Activated T-helper 1 cell treated with anti-CD3 and anti-CD28 coated beads, Interleukin-12 subunit alpha, Interleukin-12 subunit beta, Interleukin-2, Interleukin-4 antibody, amounts not matched to agents 30 ng/mL and 10 ng/mL and 1 ng/mL, durations not matched to agents 14 hours and 24 hours and 36 hours (primary cell): ENCODE measurements at places on chromosomes 4 and X.
A peak's percentile ranks its signal among the peaks of the same experiment; 100 is the strongest.

- peaks cover 11% of the 10 kb centered on the region for H3K4me1 ChIP-seq
- peak overlapping the region; percentile 89 for H3K27ac ChIP-seq
- no peaks in the 10 kb centered on the region for H3K27me3 ChIP-seq
- no peak for DNase-seq
- H3K36me3 ChIP-seq, result peaks cover 4% of the 10 kb centered on the region
Measured at GRCh38 chrX:120468071-120468470, 1.0 kb downstream of the LAMP2 start.

GRCh38 chr4:109548655-109549054 is 11.4 kb upstream of the MCUB start:
- peaks cover 10% of the 10 kb centered on the region for H3K4me1 ChIP-seq
- no peak overlapping the region for H3K4me3 ChIP-seq
- no peak overlapping the region for H3K27ac ChIP-seq
- DNase-seq, result no peak
- no peaks in the 10 kb centered on the region for H3K27me3 ChIP-seq
- H3K36me3 ChIP-seq, result peaks cover 17% of the 10 kb centered on the region

DNA sequence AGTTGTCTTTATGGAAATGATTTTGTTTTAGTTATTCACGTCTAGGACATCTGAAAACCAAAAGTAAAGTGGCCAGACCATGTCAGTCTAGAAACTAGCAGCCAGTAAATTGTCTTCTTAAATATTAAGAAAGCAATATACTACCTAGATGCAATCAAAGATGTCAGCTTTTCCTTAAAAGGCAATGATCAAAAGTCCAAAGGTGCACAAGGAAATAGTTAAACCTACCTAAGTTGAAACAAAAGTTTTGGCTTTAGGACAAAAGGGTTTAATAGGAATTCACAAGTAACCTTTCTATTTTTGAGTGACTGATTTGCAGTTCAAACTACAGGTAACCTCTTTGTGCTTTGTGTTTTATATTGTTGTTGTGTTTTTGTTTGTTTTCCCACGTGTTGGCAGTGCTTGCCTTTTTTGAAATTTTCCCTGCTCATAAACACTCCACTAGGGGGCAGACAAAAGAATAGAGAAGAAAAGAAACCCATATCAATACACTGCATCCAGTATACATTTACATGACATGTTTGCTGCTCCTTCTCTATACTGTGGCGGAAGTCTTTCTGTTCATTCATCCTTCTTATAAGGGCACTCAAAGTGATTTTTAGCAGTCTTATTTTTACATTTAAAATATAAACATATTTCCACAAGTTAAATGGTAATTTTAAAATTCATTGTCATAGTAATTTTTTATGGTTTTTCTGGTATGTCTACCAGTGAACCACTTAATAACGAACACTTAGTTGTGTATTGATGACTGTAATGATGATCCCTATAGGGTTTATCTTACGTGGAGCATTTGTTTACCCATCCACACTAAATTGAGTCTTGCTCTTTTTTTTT is 62.7 kb downstream of the GAB1 start:
- no peaks in the 10 kb centered on the region for H3K36me3 ChIP-seq
- H3K4me3 ChIP-seq, result no peak overlapping the region
- H3K4me1 ChIP-seq, result peaks cover 11% of the 10 kb centered on the region
- H3K27me3 ChIP-seq, result peaks cover 17% of the 10 kb centered on the region

GRCh38 chr4:97627750-97628149 is 515.5 kb downstream of the STPG2 start:
- H3K4me3 ChIP-seq, result no peak overlapping the region
- no peak for DNase-seq
- H3K4me1 ChIP-seq, result no peaks in the 10 kb centered on the region
- H3K27ac ChIP-seq, result no peak overlapping the region
- H3K27me3 ChIP-seq, result no peaks in the 10 kb centered on the region
- no peaks in the 10 kb centered on the region for H3K36me3 ChIP-seq

DNA sequence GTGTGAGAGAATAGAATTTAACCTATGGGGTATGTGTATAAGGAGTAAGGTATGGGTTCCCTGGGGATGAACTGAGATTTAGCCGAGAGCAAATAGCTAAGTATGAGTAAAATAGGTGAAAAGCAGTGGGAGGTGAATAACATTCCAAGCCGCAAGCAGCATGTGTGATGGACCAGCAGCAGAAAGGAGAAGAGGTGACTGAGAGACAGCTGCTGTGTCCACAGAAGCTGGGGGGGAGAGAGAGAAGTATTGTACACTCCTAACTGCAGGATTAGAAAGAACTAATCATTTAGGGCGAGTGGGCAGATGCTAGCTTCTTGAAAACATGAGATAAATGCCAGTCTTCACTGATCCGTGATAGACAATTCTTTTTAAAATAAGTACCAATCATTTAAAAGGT is 296.0 kb downstream of the KLHL4 start:
- no peak overlapping the region for H3K27ac ChIP-seq
- H3K27me3 ChIP-seq, result no peaks in the 10 kb centered on the region
- H3K4me1 ChIP-seq, result no peaks in the 10 kb centered on the region
- H3K36me3 ChIP-seq, result no peaks in the 10 kb centered on the region
- no peak overlapping the region for H3K4me3 ChIP-seq
- no peak for DNase-seq

- no peak overlapping the region for H3K27ac ChIP-seq
- H3K27me3 ChIP-seq, result no peaks in the 10 kb centered on the region
- H3K36me3 ChIP-seq, result no peaks in the 10 kb centered on the region
- H3K4me3 ChIP-seq, result no peak overlapping the region
Measured at GRCh38 chr4:150609131-150609530, 27.2 kb downstream of the MAB21L2 start.

DNA sequence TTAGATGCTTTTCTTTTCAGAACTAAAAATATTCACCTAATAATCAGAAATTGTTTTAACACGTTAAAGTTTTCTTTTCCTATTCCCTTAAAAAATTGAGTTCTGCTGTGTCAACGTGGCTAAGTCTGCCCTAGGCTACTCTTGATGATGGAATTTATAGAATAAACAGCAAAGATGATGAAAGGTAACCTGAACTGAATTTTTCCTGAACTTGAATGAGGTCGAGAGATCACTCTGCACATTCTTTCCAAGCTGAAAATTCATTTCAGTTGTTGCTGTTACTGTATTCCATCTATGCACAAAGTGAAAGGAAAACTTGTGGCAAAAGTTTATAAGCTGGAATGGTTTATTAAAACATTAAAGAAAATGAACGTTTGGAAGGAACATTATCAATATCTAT is 245.9 kb upstream of the GIMD1 start:
- no peaks in the 10 kb centered on the region for H3K27me3 ChIP-seq
- H3K27ac ChIP-seq, result no peak overlapping the region
- H3K4me3 ChIP-seq, result no peak overlapping the region
- H3K36me3 ChIP-seq, result no peaks in the 10 kb centered on the region

- peaks cover 19% of the 10 kb centered on the region for H3K27me3 ChIP-seq
- H3K4me3 ChIP-seq, result peak overlapping the region; percentile 85
- H3K36me3 ChIP-seq, result peaks cover 4% of the 10 kb centered on the region
- peaks cover 67% of the 10 kb centered on the region for H3K4me1 ChIP-seq
- H3K27ac ChIP-seq, result peak overlapping the region; percentile 45
Measured at GRCh38 chr4:38666766-38667084, 2.7 kb downstream of the KLF3 start.

GRCh38 chrX:107355533-107355932 is 93.9 kb upstream of the FRMPD3 start:
- DNase-seq, result no peak
- H3K36me3 ChIP-seq, result no peaks in the 10 kb centered on the region
- H3K27me3 ChIP-seq, result peaks cover 3% of the 10 kb centered on the region

- H3K4me1 ChIP-seq, result no peaks in the 10 kb centered on the region
- no peak for DNase-seq
- no peak overlapping the region for H3K27ac ChIP-seq
- H3K36me3 ChIP-seq, result no peaks in the 10 kb centered on the region
- no peaks in the 10 kb centered on the region for H3K27me3 ChIP-seq
- no peak overlapping the region for H3K4me3 ChIP-seq
Measured at GRCh38 chr4:52005604-52006273, 14.4 kb downstream of the LRRC66 start.

DNA sequence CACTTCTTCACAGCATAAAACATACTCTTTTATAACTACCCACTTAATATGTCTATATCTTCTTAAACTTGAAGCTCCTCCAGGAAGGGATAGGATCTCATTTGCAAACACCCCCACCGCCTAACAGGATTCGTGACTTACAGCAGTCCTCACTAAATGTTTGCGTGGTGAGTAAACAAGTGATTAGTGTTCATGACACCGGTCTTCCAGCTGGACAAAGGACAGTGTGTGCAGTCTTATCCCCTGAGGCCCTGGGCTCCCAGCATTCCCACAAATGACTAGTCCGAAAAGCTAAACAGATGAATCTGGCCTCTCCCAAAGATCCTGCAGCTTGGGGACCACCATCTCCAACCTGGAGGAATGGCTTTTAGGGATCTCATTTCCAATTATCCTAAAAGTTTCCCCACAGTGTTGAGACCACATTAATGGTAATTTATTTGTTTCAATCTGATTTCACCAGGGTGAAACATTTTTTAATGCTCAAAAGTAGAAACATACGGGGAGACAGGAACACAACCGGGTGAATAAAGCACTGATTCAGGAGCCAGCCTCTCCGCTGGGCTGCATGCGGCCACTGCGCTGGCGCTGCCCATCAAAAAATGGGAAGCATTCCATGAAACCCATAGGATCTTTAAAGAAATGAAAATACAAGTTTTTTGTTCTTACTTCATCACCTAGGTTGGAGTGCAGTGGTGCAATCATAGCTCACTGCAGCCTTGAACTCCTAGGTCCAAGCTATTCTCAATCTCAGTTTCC is 69.2 kb downstream of the HADH start:
- H3K27ac ChIP-seq, result peak overlapping the region; percentile 21
- no peak for DNase-seq
- no peaks in the 10 kb centered on the region for H3K27me3 ChIP-seq
- no peak overlapping the region for H3K4me3 ChIP-seq

DNA sequence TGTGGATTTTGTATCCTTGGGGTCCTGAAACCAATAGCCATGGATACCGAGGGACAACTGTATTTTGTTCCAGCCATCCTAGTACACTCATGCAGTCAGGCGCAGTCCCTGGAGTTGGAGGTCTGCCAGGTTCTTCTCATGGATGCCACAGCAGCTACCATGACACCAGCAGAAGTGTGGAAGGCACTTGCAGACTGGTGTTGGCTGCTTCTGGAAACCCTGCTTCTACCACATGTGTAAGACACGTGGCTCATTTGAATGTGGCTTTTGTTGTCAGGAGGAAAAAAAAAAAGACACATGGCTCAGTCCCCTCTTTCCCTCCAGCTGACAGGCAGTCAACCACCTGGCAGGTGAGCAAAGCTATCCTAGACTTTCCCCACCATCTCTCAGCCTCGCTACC is 19.4 kb downstream of the DRD5 start:
- no peak overlapping the region for H3K4me3 ChIP-seq
- no peaks in the 10 kb centered on the region for H3K36me3 ChIP-seq
- H3K27me3 ChIP-seq, result peaks cover 14% of the 10 kb centered on the region
- no peak for DNase-seq

DNA sequence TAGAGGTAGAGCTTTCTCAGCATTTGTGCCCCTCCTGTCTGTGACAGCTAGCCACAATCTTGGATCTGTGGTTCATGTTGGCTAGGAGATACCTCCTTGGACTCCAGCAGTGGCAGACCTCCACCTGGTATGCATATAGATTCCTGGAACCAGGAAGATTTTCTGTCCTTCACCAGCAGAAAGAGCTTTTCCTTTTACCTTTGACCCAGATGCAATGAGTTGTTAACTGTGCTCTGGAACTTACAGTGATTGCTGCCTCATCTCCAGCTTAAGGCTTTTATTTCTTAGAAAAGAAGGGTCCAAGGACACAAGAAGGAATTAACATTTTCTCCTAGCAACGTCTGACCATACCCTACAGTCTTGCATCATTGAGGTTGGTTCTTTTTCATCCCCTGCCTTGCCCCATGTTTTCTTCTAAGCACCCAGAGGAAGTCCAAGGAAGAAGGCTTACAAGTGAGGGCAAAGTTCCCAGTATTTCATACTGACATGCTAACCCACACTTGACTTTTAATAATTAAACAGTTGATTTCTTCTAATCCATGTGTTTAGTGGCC is 217.1 kb upstream of the ARHGAP24 start:
- DNase-seq, result no peak
- no peak overlapping the region for H3K27ac ChIP-seq
- H3K27me3 ChIP-seq, result no peaks in the 10 kb centered on the region
- H3K36me3 ChIP-seq, result no peaks in the 10 kb centered on the region
- no peaks in the 10 kb centered on the region for H3K4me1 ChIP-seq
- H3K4me3 ChIP-seq, result no peak overlapping the region

GRCh38 chr4:84547211-84547610 is 35.7 kb upstream of the CDS1 start:
- H3K4me3 ChIP-seq, result no peak overlapping the region
- no peak overlapping the region for H3K27ac ChIP-seq
- H3K27me3 ChIP-seq, result no peaks in the 10 kb centered on the region
- H3K4me1 ChIP-seq, result no peaks in the 10 kb centered on the region
- H3K36me3 ChIP-seq, result no peaks in the 10 kb centered on the region

- no peaks in the 10 kb centered on the region for H3K4me1 ChIP-seq
- H3K36me3 ChIP-seq, result peaks cover 2% of the 10 kb centered on the region
- DNase-seq, result no peak
- no peaks in the 10 kb centered on the region for H3K27me3 ChIP-seq
Measured at GRCh38 chrX:63488546-63489373, 137.6 kb upstream of the SPIN4 start.
